ENCODE measurements at places on chromosomes 5 and 9. TPM values are rescaled to one million over a fixed set of nuclear protein-coding genes. Genes with fewer than 3 reads are reported as not detected.

DNA sequence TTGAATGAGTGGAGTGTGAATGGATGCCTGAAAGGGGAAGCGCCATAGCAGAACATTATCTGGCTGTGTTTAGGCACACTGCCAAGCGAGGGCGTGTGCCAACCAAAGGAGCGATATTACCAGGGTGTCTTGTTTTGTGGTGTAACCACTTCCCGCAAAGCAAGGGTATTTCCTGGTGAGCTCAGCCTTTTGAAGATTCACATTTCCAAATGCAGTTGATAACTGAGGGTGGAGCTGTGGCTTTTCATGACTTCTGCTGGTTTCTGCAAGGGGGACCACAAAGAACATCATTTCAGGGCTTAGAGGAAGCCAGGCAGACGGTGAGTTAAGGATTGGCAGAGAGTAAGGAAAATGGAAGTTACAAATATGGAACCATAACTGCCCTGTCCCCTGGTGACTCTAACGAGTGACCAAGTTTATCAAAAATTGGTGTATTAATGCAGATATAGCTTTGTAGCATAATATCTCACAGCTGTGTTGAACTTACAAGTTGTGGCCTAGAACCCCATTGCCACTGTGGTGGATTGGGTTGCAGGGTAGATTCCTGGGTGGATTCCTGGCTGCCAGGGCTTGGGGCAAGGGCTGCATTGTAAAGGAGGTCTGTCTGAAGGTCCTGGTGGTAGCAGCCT is 71.4 kb downstream of the RALGPS1 start:
- peak; percentile 74 for DNase-seq

- DNase-seq, result peak; percentile 40
Measured at GRCh38 chr9:130371196-130371966, 73.4 kb upstream of the ASS1 start.

GRCh38 chr5:20514145-20514544 is 526.1 kb upstream of the CDH18 start:
- DNase-seq, result no peak

LSM11 gene
- polyA plus RNA-seq, result 0.79 TPM

TMEM171 gene
- polyA plus RNA-seq, result 11.0 TPM

DNA sequence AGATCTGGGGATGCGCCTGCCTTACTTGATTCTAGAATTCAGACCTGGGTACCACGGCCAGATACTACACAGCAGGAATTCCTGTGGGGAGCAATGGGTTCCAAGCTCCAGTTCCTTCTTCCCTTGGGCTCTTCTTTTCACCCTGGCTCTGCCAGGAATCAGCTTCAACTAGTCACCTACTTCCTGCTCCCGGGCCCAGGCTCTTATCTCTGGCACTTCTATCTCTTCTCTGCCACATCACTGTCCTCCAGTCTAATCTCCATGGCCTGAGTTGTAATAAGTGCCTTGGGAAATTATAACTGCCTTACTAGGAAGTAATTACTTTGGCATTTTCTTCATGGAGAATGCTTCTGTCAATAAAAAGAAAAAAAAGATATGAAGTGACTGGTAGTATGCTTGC is 26.2 kb upstream of the SERINC5 start:
- DNase-seq, result no peak

- DNase-seq, result no peak
Measured at GRCh38 chr9:73223594-73223993, 71.9 kb downstream of the ANXA1 start.

- no peak for DNase-seq
Measured at GRCh38 chr5:169838688-169839087, 141.6 kb downstream of the INSYN2B start.

GRCh38 chr9:5947912-5948311 is 57.2 kb downstream of the MLANA start:
- DNase-seq, result no peak

DNA sequence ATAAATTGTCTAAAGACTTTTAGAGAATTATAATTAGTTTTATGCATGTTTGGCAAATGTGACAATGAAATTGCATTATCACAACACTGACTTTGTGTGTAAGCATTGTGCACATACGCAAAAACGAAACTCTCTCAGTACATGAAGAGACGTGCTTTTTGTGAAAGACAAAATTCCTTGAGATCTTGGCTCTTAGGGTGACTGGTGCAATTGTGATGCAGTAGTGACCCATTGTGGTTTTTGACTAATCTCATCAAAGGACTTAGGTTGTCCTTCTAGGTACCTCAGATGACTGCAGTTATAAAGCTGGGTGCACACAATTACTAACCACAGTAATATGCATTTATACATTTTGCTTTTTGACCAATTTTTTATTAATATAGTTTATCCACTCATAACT is 25.3 kb upstream of the TYRP1 start:
- no peak for DNase-seq

DNA sequence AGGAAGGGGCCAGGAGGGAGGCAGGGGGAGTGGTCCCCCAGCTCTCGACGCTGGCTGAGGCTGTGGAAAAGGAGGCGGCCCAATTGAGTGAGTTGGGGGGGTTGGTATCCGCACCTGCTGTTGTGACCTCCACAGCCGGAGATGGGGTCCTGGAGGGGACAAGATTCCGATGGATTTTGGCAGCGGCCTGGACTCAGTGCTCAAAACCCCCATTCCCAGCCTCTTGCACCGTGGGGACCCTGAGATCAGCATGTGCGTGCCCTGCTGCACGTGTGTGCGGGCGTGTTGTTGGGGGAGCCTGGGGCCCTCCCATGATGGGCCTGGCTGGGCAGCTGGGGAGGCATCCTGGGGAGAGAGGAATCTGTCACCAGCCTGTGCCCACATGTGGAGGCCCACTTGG is 15.0 kb downstream of the CNTFR start:
- DNase-seq, result no peak

- DNase-seq, result no peak
Measured at GRCh38 chr5:34005681-34006080, 2.2 kb downstream of the AMACR start.

- peak; percentile 91 for DNase-seq
Measured at GRCh38 chr5:37889612-37890317, 49.9 kb upstream of the GDNF start.

DNA sequence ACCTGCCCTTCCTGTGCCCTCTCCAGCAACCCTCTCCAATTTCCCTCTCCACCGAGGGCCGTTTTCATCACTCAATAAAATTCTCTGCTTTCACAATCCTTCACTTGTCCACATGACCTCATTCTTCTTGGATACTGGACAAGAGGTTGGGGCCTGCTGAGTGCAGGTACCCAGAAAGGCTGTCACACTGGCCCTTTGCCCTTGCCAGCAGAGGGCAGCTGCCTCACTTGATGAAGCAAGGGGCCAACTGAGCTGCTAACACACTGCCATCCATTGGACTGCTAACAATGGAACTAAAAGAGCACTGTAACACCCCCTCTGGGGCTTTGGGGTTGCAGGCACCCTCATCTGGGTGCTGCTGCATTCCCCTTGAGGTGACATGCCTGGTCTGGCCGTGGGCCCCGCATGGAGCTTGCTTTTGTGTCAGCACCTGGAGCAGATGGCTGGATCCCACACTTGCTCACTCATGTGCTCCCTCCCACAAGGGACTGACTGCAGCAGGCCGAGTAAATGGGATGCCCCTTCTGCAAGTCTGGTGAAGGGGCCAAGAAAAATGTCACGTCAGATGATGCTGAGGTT is 308.1 kb upstream of the ADCY2 start:
- no peak for DNase-seq

DNA sequence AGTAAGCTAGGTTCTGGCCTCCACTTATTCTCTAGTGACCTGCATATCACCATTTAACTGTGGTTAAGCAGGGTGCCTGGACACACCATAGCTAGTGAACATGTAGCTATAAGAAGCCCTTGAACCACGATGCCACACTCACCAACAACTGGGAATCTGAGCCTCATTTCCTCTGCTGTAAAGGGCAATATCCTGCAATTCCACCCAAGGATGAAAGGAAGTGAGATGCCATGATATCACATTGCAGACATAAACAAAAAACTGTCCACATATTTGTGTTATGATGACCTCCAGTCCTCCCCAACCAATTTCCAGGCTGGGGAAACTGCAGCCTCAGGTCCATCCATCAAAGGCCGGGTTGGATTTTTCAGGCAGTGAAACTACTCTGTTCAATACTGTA is 10.4 kb downstream of the TNIP1 start:
- peak; percentile 21 for DNase-seq

SCAI gene
- polyA plus RNA-seq, result 3.0 TPM

GRCh38 chr9:94166976-94167346 is 82.7 kb downstream of the PTPDC1 start:
- peak; percentile 89 for DNase-seq
